ENCODE measurements at places on chromosomes 4 and X. TPM values are rescaled to one million over a fixed set of nuclear protein-coding genes. Genes with fewer than 3 reads are reported as not detected.
A peak's percentile ranks its signal among the peaks of the same experiment; 100 is the strongest.

Gene C1QTNF7
- not detected for total RNA-seq

Gene VCX
- total RNA-seq: not detected

Gene PRRG3
- not detected for total RNA-seq

Gene SYN1
- not detected for total RNA-seq

Gene IDUA
- 60.4 TPM for total RNA-seq

Gene PABPC5
- not detected for total RNA-seq

Gene GDPD2
- not detected for total RNA-seq

Gene FGFBP2
- total RNA-seq: 15.8 TPM

Gene DAPP1
- total RNA-seq: 18.7 TPM

Gene DCAF8L2
- not detected for total RNA-seq

Gene DGKK
- not detected for total RNA-seq

GRCh38 chr4:19880206-19880605 lies 371.5 kb upstream of the SLIT2 start:
- DNase-seq: no peak

DNA sequence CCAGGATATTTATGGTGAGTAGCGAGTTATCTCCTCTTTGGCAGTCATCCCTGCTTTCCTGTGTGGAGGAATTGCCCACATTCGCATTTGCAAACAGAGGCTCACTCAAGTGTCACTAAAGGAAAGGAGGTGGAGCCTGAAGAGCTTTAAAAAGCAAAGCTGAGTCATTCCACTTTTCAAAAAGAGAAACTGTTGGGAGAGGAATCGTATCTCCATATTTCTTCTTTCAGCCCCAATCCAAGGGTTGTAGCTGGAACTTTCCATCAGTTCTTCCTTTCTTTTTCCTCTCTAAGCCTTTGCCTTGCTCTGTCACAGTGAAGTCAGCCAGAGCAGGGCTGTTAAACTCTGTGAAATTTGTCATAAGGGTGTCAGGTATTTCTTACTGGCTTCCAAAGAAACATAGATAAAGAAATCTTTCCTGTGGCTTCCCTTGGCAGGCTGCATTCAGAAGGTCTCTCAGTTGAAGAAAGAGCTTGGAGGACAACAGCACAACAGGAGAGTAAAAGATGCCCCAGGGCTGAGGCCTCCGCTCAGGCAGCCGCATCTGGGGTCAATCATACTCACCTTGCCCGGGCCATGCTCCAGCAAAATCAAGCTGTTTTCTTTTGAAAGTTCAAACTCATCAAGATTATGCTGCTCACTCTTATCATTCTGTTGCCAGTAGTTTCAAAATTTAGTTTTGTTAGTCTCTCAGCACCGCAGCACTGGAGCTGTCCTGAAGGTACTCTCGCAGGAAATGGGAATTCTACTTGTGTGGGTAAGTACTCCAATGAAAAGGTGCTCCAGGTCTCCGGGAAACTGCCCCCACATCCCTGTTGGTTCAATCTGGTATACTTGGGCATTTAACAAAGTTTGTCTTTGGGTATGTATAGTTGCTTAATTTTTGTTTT lies at the start of gene EGF:
Gene EGF (plus strand): TSS at position 178 of the 890 bp plus-strand sequence. CDS start 453 bp downstream, at position 631.
- no peak for DNase-seq

GRCh38 chr4:39367166-39367565 lies 1.0 kb upstream of the RFC1 start:
- no peak for DNase-seq

GRCh38 chrX:43333543-43333942 lies 322.6 kb upstream of the MAOA start:
- no peak for DNase-seq

GRCh38 chr4:185787926-185788679 lies 23.9 kb downstream of the SORBS2 start:
- no peak for DNase-seq

DNA sequence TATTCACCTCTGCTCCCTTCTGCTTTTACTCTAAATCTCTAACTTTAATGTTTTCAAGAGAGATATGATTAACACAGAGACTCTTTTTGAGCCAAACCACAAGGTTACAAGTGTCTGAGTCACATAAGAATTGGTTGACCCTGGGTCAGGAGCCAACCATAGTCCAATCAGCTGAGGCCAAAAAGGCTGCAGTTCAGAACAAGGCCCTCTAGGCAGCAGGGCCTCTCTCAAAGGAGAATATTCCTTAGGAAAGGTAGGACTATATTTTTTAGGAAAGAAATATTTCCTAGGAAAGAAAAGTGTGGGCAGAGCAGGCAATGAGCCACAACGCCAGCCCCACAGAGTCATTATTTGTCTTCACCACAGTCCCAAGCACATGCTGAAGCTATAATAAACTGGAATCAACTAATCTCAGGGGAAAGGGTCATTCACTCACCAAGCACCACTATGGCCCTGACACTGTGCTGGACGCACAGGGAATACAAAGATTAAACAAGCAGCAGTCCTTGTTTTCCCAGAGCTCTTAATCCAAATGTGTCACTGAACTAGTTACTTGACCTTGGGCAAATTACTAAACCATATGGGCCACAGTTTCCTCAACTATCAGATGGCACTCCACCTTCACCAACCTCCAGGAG lies 2.2 kb downstream of the ATP8A1 start:
- no peak for DNase-seq

DNA sequence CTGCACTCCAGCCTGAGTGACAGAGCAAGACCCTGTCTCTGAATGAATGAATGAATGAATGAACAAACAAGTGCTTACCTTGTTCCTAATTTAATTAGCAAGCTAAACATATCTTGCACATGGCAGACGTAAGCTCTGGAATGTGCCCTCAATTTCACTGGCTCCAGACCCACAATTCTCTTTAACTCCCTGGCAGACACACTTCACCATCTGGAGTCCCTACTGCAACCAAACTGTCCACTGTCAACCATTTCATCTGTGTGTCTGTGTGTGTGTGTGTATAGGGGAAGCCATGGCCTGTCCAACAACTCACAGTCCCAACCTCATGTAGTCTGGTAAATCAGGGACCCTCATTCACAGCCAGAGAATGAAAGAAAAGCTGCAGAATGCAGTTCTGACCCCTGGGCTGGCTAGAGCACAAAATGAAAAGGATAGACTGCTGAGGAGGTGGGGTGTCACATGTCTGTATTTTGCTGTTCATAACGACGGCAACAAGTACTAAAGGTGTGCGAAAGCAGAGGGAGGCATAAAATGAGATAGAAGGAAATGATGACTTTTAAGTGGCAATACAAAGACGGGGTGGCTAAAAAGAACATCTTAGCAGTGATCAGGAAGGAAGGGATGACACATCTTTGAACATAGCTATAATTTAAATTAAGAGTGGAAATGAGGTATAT lies 114.1 kb downstream of the TSPAN5 start:
- DNase-seq: no peak

GRCh38 chr4:128390475-128390996 lies 102.9 kb upstream of the PGRMC2 start:
- no peak for DNase-seq

DNA sequence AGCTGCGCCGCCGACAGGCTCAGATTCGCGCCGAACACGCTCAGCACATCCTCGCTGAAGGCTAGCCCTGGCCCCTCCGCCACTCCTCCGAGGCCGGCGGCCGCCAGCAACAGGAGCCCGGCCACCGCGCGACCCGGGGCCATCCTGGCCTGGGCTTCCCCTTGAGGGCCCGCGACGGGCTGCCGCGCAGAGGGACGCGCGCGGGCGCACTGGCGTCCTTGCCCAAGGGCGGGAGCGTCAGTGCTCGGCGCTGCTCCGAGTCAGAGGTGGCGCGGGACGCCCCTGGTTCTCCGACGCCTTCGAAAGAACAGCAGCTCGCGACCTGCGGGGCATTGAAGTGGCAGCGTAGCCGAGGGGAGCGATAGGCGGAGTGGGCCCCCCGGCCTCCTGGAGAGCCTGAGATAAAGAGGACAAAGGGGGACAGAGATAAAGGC lies 745 bp downstream of the SLC39A8 start:
- peak; percentile 58 for DNase-seq

- no peak for DNase-seq
Observed at GRCh38 chr4:11831739-11832138, 403.0 kb upstream of the HS3ST1 start.
